ENCODE measurements at places on chromosomes 1 and 21.

GRCh38 chr1:232293361-232293760 is 336.6 kb downstream of the SIPA1L2 start:
- no peak for DNase-seq

GRCh38 chr1:11455967-11456570 is 22.9 kb upstream of the DISP3 start:
- no peak for DNase-seq

- no peak for DNase-seq
Measured at GRCh38 chr1:238088560-238089290, 198.0 kb upstream of the ZP4 start.

DNA sequence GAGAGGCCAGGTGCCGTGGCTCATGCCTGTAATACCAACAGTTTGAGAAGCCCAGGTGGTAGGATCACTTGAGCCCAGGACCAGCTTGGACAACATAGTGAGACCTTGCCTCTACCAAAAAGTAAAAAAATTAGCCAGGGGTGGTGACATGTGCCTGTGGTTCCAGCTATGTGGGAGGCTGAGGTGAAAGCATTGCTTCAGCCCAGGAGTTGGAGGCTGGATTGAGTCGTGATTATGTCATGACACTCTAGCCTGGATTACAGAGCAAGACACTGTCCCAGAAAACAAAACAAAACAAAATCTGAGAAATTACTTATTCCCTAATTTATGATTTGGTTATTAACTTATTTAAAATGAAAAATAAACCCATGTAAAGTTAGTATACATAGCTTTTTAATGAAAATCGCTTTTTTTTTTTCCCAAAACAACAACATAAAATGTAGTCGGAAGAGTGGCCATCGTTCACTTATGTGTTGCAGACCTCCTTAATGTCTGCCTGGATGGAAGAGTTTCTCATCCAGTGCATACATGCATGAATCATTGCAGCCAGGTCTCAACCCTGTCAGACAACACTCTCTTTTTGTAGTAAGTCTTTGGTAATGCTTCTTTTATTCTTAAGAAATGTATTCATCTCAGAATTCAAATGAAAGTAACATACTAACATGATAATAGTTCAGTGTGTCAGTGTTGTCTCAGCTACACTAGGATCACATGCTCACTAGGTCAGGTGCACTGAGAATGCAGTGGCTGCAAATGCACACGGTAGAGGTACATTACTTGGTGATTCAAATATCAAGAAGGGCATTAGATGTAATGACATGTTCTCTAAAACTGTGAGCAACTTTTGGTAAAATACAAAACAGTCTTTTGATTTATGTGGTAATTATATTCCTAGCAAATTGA is 28.0 kb downstream of the ITSN1 start:
- no peak for DNase-seq

DNA sequence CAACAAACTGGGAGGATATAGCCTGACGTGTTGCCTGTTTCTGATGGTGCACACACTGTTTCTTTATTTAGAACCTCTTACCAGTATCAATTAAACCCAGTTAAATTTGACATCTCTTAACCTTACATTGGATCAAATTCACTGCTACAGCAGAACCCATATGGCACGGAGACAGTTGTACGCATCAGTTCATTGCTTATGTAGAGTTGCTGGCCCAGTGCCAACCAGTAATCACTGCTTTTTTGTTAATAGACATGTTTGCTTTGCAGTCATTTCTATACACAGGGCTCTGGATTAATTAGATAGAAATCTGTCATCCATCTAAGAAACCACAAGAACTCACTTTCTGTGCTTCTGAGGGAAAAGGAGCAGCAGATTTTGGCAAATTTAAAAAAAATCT is 154.0 kb downstream of the RWDD3 start:
- no peak for DNase-seq

DNA sequence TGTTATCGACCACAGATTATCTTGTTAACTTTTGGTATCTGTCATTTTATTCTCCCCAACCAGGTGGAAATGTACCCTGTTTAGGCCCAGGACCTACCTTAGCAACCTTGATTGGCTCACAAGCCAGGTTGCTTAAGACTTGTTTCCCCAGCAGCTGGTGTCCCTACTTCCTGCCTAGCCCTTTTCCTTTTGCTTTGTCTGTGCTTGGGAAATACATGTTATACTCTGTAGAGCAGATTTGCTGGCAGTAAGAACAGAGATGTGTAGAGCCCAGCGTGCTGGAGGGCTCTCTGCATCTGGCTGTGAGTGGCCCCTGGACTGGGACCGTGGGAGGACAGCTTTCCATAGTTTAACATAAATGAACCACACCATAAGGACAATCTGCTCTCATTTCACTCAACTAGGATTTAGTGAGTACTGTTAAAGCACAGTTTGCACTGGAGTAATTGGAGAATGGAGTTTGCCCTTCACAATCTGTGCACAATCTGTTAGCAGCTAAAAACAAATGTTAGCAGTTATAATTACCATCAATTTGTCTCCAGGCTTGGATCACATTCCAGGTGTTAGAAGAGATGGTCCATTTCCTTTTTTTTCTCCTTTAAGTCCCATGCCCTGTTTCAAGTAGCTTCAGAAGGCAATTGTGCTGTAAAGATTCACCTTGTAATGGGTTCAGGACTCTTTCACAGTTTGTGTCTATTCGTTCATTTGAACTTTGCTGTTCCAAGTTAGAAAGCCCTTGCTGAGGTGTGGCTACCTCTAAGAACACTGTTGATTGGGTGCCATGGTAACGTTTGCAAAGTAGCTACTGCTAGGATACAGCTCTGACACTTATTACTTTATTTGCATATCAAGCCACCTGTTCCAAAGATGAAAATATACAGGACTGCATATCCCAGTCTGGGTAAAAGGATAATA is at the start of gene APOBEC4:
Gene APOBEC4 (minus strand): TSS at position 770 of the 915 bp plus-strand sequence. CDS start 4,535 bp downstream, outside the sequence.
- no peak for DNase-seq

- DNase-seq, result no peak
Measured at GRCh38 chr1:160576884-160577283, 2.4 kb downstream of the CD84 start.
